Small intestine (tissue), 16 donors: ENCODE measurements at places on chromosomes 4 and X. TPM values are rescaled to one million over a fixed set of nuclear protein-coding genes. Genes with fewer than 3 reads are reported as not detected.

- no peaks in the 10 kb centered on the region for H3K27me3 ChIP-seq
- no peak overlapping the region for H3K4me3 ChIP-seq
- H3K4me1 ChIP-seq, result no peaks in the 10 kb centered on the region
- no peak for DNase-seq
- no peak overlapping the region for H3K27ac ChIP-seq
Measured at GRCh38 chr4:17065821-17066220, 167.4 kb upstream of the LDB2 start.

GRCh38 chrX:46262304-46262703, 282.9 kb downstream of the ZNF674 start:
- no peak overlapping the region for H3K4me3 ChIP-seq
- H3K27me3 ChIP-seq, result no peaks in the 10 kb centered on the region
- no peaks in the 10 kb centered on the region for H3K4me1 ChIP-seq
- no peaks in the 10 kb centered on the region for H3K36me3 ChIP-seq
- no peak overlapping the region for H3K27ac ChIP-seq

DNA sequence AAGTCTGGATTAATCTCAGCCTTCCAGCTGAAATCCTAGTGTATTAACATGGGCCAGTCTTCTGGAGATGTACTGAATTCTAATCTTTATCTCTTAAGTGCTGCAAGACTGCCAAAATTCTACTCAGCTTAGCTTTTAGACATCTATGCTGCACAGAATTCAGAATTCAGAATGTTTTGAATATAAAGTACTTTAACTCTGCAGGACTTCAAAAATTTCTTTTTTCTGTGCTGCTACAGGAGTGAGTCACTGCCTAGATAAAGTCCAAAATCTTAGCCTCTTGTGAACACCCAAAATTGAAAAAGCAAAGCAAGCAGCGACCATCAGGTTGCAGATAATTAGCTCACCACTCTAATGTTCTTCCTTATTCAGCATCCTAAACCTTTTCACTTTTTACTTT, 1092.6 kb upstream of the PCDH10 start:
- DNase-seq, result no peak
- H3K36me3 ChIP-seq, result no peaks in the 10 kb centered on the region
- H3K4me1 ChIP-seq, result no peaks in the 10 kb centered on the region

DNA sequence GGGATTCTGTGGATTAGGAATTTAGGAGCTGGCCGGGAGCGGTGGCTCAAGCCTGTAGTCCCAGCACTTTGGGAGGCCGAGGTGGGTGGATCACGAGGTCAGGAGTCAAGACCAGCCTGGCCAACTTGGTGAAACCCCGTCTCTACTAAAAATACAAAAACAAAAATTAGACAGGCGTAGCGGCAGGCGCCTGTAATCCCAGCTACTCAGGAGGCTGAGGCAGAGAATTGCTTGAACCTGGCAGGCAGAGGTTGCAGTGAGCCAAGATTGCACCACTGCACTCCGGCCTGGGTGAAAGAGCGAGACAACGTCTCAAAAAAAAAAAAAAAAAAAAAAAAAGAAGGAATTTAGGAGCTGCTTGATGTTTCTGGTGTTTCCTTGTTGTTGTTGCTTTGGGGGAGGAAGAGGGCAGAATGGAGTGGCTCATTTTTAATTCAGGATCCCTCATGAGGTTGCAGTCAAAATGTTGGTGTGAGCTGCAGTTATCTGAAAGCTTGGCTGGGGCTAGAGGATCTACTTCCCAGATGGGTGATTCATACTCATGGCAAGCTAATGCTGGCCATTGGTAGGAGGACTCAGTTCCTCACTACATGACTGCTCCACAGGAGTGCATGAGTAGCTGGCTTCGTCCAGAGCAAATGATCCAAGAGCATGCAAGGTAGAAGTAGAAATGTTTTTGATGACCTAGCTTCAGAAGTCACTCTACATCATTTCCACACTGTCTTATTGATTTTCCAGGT, 26.5 kb upstream of the JADE1 start:
- H3K36me3 ChIP-seq, result no peaks in the 10 kb centered on the region
- no peak for DNase-seq
- no peak overlapping the region for H3K27ac ChIP-seq

GRCh38 chr4:4386736-4387392, at the start of gene NSG1:
NSG1 (plus strand) TSS chr4:4387102; CDS start chr4:4387630, 528 bp downstream.
- no peak for DNase-seq
- no peaks in the 10 kb centered on the region for H3K4me1 ChIP-seq

- no peaks in the 10 kb centered on the region for H3K4me1 ChIP-seq
- no peak overlapping the region for H3K4me3 ChIP-seq
- no peaks in the 10 kb centered on the region for H3K27me3 ChIP-seq
- no peak for DNase-seq
- no peak overlapping the region for H3K27ac ChIP-seq
- H3K36me3 ChIP-seq, result no peaks in the 10 kb centered on the region
Measured at GRCh38 chrX:151699746-151700145, 4.5 kb downstream of the PRRG3 start.

- H3K4me1 ChIP-seq, result no peaks in the 10 kb centered on the region
- no peak for DNase-seq
- H3K27me3 ChIP-seq, result no peaks in the 10 kb centered on the region
- no peak overlapping the region for H3K4me3 ChIP-seq
Measured at GRCh38 chr4:10977534-10977933, 293.0 kb upstream of the CLNK start.

- no peak for DNase-seq
- no peak overlapping the region for H3K4me3 ChIP-seq
- H3K36me3 ChIP-seq, result no peaks in the 10 kb centered on the region
- no peaks in the 10 kb centered on the region for H3K27me3 ChIP-seq
Measured at GRCh38 chr4:30932581-30932980, 212.4 kb downstream of the PCDH7 start.

- H3K27ac ChIP-seq, result no peak overlapping the region
- no peaks in the 10 kb centered on the region for H3K4me1 ChIP-seq
Measured at GRCh38 chr4:128456171-128456570, 168.6 kb upstream of the PGRMC2 start.

GRCh38 chr4:139528377-139529005, 27.5 kb downstream of the SETD7 start:
- H3K27ac ChIP-seq, result peak overlapping the region; percentile 18
- H3K27me3 ChIP-seq, result no peaks in the 10 kb centered on the region
- H3K4me1 ChIP-seq, result peaks cover 4% of the 10 kb centered on the region
- H3K36me3 ChIP-seq, result peaks cover 4% of the 10 kb centered on the region
- H3K4me3 ChIP-seq, result no peak overlapping the region

DNA sequence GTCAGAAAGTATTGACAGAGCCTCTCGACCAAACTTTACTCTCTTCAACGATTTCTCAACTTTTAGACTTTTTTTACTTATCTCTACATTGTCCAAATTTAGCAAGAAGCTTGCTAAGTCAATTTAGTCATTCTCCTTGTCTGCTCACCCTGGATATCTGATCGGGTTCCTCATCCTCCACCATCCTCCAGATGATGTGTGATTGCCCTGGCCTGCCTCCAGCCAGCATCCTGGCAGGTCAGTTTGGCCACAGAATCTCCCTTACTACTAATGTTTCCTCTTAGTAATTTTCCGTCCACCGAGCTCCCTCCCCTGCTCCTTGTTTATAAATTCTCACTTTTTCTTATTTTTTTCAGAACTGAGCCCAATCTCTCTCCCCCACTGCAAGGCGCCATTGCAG, 167.9 kb upstream of the ZFP42 start:
- no peak for DNase-seq
- no peaks in the 10 kb centered on the region for H3K36me3 ChIP-seq
- H3K27ac ChIP-seq, result no peak overlapping the region
- no peaks in the 10 kb centered on the region for H3K4me1 ChIP-seq
- H3K4me3 ChIP-seq, result no peak overlapping the region

GRCh38 chr4:37648084-37648817, 37.9 kb downstream of the RELL1 start:
- H3K27ac ChIP-seq, result peak overlapping the region; percentile 71
- H3K4me1 ChIP-seq, result peaks cover 3% of the 10 kb centered on the region
- no peak overlapping the region for H3K4me3 ChIP-seq
- H3K36me3 ChIP-seq, result no peaks in the 10 kb centered on the region
- no peaks in the 10 kb centered on the region for H3K27me3 ChIP-seq
- DNase-seq, result peak; percentile 91

- no peaks in the 10 kb centered on the region for H3K36me3 ChIP-seq
- H3K27ac ChIP-seq, result no peak overlapping the region
- no peaks in the 10 kb centered on the region for H3K27me3 ChIP-seq
Measured at GRCh38 chr4:26763648-26764047, 97.0 kb upstream of the STIM2 start.

DNA sequence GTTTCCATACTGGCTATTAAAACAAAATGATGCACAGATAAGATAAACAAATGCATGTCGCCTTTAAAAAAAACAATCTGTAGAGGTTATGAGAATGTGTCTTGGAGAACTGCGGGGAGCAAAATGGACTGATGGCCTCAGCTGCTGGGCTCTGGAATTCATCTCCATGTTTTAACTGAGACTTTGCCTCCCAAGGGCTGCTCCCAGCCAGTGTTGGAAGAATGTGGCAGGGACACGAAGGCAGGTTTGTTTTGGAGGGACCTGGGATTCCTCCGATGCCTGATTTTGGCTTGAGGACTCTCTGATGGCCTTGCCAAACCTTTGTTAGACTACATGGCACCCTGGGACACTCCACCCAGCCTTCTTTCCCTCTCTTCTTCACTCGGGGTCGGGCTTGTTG, 83.5 kb upstream of the AP1S2 start:
- no peaks in the 10 kb centered on the region for H3K36me3 ChIP-seq
- H3K27ac ChIP-seq, result no peak overlapping the region
- DNase-seq, result no peak
- H3K4me1 ChIP-seq, result no peaks in the 10 kb centered on the region
- H3K27me3 ChIP-seq, result no peaks in the 10 kb centered on the region

GRCh38 chrX:112190646-112191045, 108.1 kb upstream of the TRPC5 start:
- DNase-seq, result no peak
- no peaks in the 10 kb centered on the region for H3K36me3 ChIP-seq
- H3K27me3 ChIP-seq, result no peaks in the 10 kb centered on the region
- no peaks in the 10 kb centered on the region for H3K4me1 ChIP-seq
- no peak overlapping the region for H3K27ac ChIP-seq

DNA sequence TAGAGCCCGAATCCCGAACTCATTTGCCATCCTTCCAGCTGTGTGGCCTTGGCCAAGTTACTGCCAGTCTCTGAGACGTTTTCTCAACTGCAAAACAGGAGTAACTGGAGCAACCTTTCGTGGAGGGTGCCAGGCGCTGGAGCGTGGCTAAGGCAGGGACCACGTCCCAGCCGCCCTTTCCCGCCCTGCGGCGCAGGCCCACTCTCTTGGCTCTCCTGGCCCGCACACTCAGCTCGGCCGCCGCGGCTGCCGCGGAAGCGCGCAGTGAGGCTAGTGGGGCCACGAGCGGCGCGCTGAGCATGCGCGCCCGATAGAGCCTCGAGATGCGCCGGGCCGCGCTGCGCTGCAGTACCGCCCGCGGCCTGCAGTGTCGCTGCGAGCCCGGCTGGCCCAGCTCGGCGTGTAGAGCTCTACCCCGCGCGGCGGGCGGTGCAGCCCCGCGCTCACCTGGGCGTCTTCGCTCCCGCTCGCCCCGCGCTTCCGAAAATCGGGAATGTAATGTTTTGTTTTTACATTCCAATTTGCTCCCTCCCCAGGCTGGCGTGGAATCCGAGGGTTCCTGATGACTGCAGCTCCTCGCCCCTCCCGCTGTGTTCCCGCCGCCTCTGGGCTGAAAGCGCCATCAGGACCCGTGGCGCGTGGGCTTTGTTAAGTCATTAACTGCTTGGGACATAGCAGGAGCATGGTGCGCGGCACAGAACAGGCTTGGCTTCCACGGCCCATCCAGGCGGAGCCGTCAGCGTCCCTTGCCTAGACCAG, 4.0 kb upstream of the ZNF518B start:
- no peak overlapping the region for H3K27ac ChIP-seq
- no peaks in the 10 kb centered on the region for H3K36me3 ChIP-seq
- peaks cover 39% of the 10 kb centered on the region for H3K27me3 ChIP-seq

- H3K36me3 ChIP-seq, result no peaks in the 10 kb centered on the region
- no peak for DNase-seq
- no peak overlapping the region for H3K27ac ChIP-seq
- no peak overlapping the region for H3K4me3 ChIP-seq
Measured at GRCh38 chrX:133859860-133860259, 125.5 kb downstream of the GPC3 start.

DNA sequence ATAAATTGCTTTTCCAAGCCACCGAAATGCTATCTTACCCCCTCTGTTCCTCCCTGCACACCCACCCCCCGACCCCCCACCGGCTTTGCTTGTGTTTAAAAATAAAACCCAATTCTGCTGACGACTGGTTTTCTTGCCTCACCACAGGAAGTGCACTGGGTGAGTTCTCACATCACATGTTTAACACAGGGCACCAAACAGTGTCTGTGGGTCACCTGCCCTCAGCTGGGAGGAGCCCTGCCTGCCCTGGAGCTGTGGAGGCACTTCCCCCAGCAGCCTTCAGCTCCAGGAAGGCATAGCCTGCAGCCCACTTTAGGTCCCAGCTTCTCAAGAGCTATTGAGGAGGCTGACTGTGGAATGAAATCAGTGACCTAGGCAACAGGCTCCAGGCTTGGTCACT, 8.8 kb downstream of the TMEM255A start:
- no peak overlapping the region for H3K27ac ChIP-seq
- no peaks in the 10 kb centered on the region for H3K36me3 ChIP-seq
- no peaks in the 10 kb centered on the region for H3K4me1 ChIP-seq
- peaks cover 20% of the 10 kb centered on the region for H3K27me3 ChIP-seq

DNA sequence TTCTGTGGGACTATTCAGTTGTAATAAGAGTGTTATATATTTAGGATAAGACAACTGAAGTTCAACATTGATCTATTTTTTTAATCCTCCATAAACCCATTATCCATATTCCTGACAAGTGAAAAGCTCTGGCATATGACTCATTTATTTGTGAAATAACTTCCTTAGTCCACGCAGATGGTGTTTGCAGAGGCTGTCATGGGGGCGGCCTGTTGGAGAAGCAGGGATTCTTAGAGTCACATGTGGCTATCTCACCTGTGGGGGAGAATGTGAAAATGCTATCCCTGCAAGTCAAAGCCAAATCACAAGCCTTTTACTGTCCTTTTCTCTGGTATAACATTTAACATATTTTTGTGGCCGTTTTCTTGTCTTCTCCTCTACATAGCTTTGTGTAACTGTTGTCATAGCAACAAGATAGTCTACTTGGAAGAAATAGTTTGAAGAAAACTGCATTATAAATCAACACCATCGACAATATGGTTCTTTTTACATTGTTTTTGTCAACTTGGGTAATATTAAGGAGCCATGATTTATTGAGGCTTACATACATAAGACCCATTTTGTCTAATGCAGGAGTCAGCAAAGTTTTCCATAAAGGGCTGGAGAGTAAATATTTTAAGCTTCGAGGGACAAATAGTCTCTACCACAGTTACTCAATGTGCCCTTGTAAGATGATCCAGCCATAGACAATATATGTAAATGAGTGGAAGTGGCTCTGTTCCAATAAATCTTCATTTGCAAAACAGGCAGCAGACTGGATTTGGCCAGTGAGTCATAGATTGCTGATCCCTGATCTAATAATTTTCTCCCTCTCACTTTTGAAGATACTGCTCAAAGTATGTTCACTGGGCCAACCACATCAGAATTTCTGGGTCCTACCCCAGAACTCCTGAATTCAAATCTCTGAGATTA, 395.0 kb downstream of the DTHD1 start:
- no peak overlapping the region for H3K4me3 ChIP-seq
- H3K4me1 ChIP-seq, result no peaks in the 10 kb centered on the region
- no peaks in the 10 kb centered on the region for H3K27me3 ChIP-seq
- no peaks in the 10 kb centered on the region for H3K36me3 ChIP-seq

MND1 gene
- 9.3 TPM for polyA plus RNA-seq

KCTD8 gene
- 0.07 TPM for polyA plus RNA-seq

PNMA6F gene
- polyA plus RNA-seq, result not detected

CSAG3 gene
- not detected for polyA plus RNA-seq

LUZP4 gene
- polyA plus RNA-seq, result not detected

FRMPD4 gene
- polyA plus RNA-seq, result 0.04 TPM

TCP11X1 gene
- not detected for polyA plus RNA-seq

SYTL5 gene
- 4.1 TPM for polyA plus RNA-seq

ABCG2 gene
- 11.3 TPM for polyA plus RNA-seq

AKAP17A gene
- 37.3 TPM for polyA plus RNA-seq

CXCL5 gene
- not detected for polyA plus RNA-seq

AFF2 gene
- not detected for polyA plus RNA-seq

VSIG1 gene
- polyA plus RNA-seq, result 0.16 TPM
